ENCODE measurements at places on chromosomes 1 and 21. TPM values are rescaled to one million over a fixed set of nuclear protein-coding genes. Genes with fewer than 3 reads are reported as not detected.

LIPI gene
- total RNA-seq: not detected

PLXNA2 gene
- total RNA-seq: 15.3 TPM

NGF gene
- total RNA-seq: 4.9 TPM

TMEM240 gene
- total RNA-seq: 6.9 TPM

DNASE2B gene
- total RNA-seq: not detected

GRCh38 chr1:231674575-231674974, 48.0 kb downstream of the DISC1 start:
- no peak for DNase-seq

GRCh38 chr1:234875328-234875952, 253.2 kb downstream of the TOMM20 start:
- no peak for DNase-seq

GRCh38 chr1:245288796-245289195, 134.0 kb downstream of the KIF26B start:
- no peak for DNase-seq

DNA sequence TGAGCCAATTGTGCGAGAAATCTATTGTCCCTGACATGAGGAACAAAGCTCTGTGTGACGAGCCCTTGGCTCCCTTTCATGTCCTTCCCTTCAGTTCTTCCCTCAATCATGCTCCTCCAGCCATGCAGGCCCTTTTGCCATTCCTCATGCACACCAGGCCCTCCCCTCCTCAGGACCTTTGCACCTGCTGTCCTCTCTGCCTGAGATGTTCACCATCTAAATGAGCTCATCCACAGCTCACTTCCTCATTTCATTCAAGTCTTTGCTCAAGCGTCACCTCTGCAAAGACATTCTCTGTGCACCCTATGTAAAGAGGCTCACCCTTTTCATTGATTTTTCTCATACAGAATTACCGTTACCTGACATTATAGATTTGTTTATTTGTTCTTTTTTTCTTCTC, 43.7 kb downstream of the C8B start:
- no peak for DNase-seq

DNA sequence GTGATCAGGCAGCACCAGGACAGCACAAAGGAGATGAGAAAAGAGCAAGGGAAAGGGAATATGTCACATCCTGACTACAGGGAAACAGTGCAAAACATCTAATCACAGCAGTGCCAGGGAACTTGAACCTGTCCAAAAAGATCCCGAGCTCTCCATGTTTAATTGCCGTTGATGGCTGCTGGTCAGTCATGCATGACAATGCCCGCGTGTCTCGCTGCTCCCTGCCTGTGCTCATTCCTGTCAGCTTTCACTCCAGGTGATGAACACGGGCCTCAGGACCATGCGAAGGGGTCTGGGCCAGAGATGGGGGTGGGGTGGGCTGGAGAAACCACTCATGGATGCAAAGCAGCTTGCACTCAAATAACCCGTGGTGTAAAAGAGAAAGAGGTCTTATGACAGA, 287.0 kb downstream of the GPATCH2 start:
- DNase-seq: no peak

GRCh38 chr1:209790286-209791193, 6.2 kb upstream of the C1orf74 start:
- DNase-seq: no peak

- DNase-seq: no peak
Measured at GRCh38 chr1:116997066-116997465, 4.5 kb upstream of the CD101 start.

- no peak for DNase-seq
Measured at GRCh38 chr21:35298757-35299156, 249.7 kb upstream of the RUNX1 start.

- no peak for DNase-seq
Measured at GRCh38 chr1:17545356-17545755, 5.9 kb downstream of the ARHGEF10L start.

DNA sequence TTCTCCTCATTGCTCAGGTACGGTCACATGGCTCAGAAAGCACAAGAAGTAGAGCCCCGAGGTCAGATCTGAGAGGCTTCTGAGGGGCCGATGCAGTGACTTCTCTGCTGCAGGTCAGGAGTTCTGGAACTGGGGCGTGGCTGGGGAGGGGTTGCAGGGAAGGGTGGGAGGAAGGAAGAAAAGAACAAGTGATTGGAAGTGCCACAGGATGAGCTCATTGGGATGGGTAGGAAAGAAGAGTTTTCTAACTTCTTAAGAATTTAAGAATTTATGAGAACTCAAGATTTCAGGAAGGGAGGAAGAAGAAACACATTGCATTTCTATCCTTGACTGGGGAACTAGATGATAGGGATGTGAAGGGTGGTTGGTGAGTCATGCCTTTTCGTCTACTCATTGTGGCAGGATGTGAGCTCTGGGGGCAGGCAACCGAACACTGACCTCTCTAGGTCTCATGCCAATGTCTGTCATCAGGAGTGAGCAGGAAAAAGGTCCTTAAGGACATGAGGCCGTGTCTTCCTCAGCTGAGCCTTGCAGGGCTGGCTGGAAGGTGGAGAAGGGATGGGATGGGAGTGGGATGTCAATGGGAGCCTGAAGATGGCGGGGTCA, 497 bp downstream of the FCRLB start:
- DNase-seq: no peak

DNA sequence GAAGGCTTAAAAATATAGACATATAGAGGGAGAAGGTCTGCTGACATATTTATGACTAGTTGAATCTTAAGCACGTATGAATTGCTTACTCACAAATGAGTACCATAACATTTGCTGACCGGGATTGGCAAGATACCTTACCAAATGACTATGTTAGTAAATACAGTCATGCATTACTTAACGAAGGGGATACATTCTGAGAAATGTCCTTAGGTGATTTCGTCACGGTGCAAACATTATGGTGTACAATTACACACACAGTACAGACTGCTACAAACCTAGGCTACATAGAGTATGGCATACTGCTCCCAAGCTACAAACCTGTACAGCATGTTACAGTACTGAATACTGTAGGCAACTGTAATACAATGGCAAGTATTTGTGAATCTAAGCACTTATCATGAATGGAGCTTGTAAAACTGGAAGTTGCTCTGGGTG, 19.4 kb upstream of the UBE2U start:
- DNase-seq: no peak

DNA sequence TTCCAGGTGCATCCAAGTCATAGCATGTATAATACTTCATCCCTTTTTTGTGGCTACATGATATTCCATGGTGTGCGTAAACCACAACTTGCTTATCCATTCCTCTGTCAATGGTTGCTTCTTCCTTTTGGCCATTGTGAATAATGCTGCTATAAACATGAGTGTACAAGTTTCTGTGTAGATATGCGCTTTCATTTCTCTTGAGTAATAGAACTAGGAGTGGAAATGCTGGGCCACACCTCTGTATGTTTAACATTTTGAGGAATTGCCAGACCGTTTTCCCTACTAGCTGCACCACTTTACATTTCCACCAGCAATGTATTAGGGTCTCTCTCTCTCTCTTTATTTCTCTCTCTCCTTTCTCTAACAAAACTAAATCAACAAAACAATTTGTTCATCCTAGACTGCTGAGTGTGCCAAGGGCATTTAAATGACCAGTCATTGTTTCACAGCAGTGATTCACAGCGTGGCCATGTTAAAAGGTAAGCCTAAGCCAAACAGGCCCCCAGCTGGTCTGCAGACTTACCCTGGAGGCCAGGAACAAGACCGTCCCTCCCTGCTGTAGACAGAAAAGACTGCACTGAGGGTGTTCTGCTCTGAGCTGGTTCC, 53.2 kb upstream of the LYST start:
- no peak for DNase-seq

DNA sequence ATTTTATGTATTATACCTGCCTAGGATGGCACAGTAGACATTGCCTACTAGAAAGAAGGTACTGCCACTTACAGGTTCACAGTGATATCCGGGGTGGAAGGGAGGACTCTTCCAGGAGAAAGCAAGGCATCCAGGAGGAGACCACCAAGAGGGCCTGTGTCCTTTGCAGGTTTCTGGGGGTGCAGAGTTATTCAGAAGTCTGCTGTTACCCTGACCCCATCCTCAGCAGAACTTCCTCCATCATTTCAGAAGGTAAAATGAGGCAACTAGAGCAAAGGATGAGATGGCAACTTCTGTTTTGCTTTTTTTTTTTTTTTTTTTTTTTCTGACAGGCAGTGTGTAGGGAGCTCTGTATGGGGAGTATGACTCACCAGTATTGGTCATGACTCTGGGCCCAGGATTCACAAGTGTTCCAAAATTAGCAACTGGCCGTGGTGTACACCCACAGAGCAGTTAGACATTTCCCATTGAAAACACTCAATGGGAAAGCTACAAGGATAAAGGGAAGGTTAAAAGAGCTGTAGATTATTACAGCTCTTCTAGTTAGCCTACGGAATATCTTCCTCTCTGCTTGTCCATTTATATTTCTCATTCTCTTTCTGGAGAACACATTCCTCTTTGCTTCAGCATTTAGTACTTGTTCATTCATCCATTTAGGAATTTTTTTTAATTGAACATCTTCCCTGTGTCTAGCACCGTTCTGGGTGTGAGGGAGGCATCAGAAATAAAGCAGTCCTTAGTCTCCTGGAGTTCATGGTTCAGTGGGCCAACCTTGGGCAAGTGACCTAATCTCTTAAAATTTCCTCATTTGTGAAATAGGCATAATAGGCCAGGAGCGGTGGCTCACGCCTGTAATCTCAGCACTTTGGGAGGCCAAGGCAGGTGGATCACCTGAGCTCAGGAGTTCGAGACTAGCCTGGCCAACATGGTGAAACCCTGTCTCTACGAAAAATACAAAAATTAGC, 50.5 kb upstream of the PPP2R5A start:
- DNase-seq: no peak

- no peak for DNase-seq
Measured at GRCh38 chr1:59016390-59016789, 232.5 kb upstream of the JUN start.

DNA sequence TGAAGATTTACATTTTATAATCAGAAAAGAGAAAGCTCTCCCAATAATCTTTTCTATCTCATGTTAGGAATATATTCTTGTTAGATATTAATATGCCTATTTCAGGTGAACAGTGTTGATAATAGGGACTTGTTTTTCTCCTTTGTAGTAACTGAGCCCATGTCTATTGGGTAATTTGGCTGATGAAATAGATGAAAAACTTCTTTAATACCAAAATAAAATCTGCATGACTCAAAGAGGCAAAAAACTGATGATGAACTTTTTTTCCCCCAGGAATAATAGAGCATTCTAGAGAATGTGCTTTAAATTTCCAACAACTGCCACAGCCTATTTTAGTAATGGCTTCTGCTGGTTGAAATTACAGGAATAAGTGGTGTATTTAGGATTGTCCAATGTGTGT, 178.9 kb upstream of the GREM2 start:
- DNase-seq: no peak

DNA sequence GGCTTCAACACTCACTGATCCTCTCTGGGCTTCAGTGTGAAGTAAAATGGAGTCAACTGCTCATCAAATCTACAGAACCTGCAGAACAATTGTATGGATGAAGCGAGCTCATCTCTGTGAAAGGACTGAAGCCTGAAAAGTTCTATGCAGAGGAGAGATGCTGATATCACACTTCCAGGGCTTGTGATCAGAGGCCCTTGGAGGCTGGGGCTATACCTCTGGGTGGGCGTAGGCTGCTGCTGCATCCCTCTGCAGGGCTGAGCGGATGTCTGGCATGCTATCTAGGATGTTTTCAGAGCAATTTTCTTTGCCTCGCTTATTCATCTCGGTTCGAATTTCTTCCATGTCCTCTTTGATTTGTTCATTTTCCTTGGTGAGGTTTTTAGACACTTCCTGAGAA, 17.6 kb downstream of the OLFML2B start:
- DNase-seq: no peak

- no peak for DNase-seq
Measured at GRCh38 chr21:36852864-36853263, 113.6 kb downstream of the HLCS start.

- DNase-seq: no peak
Measured at GRCh38 chr1:20233394-20233793, 47.1 kb upstream of the PLA2G2C start.

DNA sequence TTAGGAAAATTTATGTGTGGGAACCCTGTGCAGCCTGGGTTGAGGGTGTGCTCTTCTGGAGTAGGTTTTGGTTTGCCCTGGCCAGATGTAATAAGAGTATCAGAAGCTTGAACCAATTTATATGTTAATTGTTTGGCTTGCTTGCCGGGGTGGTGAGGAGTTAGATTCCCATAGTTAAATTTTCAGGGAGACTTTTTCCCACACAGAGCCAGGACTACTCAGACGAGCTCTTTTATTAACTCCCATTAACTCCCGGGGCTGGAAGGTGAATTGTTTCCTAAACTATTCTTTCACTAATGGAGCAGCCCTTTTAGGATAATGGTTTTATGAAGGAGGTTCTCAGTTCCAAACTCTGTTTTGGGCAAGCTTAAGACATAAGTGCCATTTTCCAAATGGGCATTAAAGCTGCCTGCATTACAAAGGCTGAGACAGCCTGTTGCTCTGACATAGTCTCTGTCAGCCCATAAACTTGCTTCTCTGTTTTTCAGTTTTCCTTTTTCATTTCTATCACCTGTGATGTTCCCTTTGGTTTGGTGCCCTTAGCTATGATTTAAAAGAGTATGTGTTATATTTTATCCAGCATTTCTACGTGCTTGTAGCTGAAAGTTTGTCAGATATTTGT, 18.0 kb upstream of the RAB3GAP2 start:
- DNase-seq: no peak

- DNase-seq: no peak
Measured at GRCh38 chr1:236458996-236459395, 64.8 kb upstream of the LGALS8 start.

DNA sequence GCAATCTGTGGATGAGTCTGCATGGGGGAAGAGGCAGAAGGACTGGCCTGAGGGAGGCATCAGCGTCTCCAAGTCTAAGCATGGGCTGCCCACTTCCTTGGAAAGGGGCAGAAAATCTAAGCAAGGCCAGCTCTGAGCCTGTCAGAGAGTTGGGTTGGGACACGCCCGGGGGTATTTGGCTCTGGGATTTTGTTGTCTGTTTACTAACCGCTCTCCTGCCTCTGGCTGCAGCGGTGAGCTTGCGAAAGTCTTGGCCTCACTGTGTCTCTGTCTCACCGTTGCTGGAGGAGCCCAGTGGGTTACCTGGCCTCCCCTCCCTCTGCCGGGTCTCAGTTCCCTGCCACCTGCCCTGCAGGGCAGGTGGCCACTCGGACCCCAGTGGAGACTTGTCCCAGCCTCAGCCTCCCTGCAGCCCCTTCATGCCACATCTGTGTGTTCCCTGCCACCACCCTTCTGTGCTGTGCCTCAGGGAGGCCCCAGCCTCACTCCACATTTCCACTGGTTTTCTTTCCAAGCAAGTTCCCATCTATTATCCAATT, 33.7 kb downstream of the EDN2 start:
- no peak for DNase-seq

DNA sequence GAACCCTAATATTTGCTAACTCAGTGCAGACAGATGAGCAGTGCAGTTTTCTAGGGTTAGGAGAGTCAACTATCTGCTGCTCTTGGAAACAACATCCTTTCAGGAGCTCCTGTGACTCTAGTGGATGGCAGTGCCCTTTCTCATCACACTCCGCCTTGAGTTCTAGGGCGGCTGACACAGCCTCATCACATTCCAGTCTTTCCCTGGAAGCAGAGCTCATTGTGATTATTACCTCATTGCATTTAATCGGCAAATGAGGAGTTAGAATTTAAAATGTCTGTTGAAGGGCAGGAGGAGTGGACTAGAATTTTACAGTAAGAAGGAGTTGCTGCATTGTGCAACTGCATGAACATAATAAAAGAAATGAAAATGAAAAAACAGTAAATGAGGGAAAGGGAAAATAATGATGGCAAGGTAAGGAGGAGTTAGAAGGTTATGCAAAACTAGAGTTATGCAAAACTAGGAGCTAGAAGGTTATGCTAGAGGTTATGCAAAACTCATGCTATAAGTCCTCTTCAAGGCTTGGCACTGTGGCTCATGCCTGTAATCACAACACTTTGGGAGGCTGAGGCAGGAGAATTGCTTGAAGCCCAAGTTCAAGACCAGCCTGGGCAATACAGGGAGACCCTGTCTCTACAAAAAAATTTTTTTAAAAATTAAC, 6.9 kb upstream of the PTGFRN start:
- no peak for DNase-seq

Data from Right ventricle myocardium inferior (tissue), 1 donor.